Astrocyte of the spinal cord (primary cell): ENCODE measurements at places on chromosomes 12 and 14.

DNA sequence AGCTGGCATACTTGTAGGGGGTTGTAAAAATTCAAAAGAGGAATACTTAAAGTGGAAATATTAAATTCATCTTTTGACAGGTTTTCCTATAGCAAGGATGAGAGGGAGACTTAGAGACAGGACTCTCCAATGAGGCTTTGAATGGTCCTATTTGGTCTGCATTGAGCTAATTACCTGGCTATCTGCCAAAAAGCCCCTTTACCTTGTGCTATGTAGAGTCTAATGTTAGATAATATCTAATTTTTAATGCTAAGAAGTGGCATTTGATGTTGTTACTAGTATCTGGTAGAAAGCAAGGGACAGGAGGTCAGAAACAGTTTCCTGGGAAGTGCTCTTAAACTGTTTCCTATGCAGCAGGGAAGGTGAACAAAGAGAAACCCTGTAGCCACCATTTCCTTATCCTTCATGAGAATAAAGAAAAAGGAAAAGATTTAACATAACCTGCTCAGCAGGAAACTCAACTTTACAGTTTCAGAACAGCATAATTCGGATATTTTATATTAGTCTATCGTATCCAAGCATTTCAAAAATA is 550.0 kb downstream of the SOX5 start:
- DNase-seq, result no peak

DNA sequence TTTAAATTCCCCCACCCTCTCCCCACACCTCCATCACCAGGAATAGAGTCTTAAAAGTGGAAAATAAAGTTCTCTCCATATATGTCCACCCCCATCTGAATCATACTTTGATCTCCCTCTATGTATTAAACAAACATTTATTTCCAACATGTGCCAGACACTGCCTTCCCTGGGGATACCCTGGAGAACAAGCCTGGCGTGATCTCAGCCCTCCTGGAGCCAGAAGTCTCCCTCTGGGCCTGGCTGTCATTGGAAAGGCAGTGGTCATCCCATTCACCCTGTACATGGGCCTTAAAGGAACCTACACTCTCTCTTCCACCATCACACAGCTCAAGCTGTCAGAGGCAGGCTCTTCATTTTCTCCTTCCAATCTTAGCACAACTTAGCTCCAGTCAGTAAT is 143.6 kb downstream of the EMP1 start:
- DNase-seq, result no peak

GRCh38 chr12:25020621-25021243 is 71.8 kb upstream of the BCAT1 start:
- DNase-seq, result no peak

DNA sequence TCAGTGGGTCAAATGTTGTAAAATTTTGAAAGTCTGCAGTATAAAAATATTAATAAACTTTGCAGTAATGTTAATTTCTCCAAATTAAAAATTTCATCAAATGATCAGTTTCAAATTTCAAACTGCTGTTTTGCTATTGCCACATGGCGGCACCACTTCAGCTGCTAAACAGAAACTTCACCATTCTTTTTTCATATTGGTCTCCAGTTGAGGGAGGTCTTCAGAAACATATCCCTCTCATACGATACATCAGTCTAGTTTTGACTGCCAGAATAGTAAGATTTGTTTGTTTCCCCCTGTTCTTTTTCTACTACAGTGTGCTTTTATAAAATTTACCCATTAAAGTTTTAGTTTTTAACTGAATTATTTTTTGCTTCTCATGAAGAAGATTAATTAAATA is 4.2 kb upstream of the TRHDE start:
- peak; percentile 50 for DNase-seq

DNA sequence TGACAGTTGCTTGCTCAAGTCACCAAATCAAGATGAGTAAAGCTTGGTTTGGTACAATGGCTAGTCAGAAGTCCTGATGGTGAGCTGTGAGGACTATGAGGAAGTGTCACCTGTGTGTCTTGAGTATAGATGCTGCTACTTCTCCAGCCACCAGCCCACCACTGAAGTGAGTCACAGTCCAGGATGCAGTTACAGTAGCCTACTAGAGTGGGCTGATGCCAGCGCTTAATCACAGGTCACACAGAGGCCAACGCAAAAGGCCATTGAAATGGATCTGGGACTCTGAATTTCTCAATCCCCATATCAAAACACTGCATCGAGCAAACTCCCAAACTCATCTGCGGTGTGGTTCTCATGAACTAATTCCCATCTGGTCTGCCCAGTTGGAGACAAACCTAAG is 223.1 kb downstream of the ANO6 start:
- DNase-seq, result peak; percentile 22

DNA sequence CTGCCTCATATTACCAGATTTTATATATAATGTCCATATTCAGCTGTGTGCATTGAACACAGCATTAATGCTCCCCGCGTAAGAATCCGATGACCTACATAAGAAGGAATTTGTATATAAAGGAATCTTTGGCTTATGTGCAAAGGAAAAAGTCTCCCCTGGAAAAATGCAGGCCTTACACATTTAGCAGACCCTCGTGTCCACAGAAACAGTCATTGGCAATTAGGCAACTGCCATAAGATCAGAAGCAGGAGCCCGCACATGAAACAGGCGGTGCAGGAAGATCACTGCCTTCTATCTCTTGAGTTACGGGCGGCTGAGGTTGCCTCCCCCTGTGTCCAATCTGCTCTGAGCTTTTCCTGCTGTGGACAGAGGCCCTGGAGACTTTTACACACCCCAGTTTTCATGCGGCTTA is 63.2 kb upstream of the RFX4 start:
- DNase-seq, result no peak

DNA sequence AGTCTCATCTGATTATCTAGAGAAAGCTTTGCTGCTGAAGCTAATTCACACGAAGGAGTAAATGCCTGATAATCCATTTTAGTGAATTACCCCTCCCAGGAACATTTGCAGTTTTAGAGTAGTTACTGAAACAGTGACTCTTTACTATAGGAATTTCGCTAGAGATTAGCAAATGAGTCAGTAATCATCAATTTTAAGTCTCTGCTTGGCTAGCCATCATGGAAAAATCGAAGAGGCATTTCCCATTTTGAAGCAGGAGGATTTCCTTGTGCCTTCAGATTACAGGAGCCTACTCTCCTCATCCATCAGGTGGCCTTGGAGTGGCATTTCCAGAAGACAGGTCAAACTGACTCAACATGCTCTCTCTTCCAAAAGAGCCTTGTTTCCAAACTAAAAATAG is 154.5 kb downstream of the EGLN3 start:
- DNase-seq, result peak; percentile 71

GRCh38 chr12:68648179-68648578 is 37.5 kb downstream of the RAP1B start:
- DNase-seq, result no peak

DNA sequence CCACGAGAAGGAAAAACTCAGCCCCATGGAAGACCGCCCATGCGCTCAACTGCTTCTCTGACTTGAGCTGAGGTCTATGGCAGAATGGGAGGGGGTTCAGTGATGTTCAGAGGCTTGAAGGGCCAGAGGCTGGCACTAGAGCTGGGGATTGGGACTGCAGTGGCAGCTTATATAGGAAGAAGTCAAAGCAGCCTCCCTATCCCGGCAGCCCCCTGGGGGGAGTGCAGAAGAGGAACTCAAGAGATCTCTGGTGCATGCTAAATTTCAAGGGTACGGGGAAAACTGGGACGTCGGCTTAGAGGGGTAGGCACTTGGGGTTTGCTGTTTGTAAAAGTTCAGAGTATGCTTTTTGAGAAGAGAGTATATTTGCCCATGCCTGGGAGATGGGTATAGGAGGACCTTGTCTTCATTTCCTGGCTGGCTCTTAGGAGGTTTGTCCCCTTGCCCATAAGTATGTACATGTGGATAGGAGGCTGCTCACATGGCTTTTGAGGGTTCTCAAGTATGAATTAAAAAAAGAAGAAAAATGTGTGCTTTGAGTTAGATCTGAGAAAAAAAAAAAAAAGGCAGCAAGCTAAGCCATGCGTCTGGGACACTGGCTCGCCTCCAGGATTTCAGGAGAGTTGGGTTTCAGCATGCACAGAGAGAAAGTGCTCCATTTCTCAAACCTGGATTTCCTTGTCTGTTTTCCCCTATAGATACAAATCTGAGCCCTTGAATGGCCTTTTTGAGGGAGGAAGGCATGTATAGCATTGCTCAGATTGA is 3.2 kb upstream of the MEG3 start:
- no peak for DNase-seq

DNA sequence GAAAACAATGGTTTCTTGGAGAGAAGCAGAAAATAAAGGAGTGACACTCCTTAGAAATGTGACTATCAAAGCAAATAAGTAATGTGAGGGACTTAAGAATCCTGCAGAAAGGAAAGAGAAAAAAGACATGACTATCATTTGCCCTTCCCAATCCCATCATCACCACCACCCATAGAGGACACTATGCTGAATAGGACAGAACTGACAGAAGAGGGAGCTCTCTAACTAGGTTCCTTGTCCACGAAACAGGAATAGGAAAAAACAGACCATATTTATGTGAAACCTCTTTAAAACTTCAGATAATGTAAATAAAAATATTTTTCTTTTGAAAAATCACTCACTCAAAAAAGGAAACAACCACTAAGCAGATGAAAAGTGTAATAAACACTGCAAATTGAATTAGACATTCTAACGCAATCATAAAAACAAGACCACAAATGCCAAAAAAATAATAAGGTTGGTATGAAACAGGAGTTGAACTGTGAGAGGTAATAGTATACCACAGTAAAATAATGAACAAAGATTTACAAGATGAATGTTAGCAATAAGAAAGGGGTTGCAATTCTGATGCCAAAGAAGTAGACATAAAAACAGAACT is 24.1 kb downstream of the KLRD1 start:
- peak; percentile 66 for DNase-seq

DNA sequence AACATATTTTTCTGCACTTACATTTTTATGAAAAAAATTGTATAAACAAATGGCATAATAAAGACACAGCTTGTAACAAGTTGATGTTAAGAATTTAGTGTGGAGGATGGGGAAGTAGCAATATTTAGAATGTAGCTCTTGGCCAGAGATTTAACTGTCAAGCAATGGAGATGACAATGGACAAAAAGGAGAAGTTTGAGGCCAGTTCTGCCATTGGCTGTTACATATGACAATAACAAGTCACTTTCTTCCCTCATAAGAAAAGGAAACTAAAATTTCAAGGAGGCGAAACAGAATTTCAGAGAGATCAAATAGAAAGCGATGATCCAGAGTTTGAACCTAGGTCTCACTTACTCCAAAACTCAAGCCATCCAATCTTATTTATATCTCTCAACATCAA is 122.8 kb upstream of the CCDC175 start:
- no peak for DNase-seq

DNA sequence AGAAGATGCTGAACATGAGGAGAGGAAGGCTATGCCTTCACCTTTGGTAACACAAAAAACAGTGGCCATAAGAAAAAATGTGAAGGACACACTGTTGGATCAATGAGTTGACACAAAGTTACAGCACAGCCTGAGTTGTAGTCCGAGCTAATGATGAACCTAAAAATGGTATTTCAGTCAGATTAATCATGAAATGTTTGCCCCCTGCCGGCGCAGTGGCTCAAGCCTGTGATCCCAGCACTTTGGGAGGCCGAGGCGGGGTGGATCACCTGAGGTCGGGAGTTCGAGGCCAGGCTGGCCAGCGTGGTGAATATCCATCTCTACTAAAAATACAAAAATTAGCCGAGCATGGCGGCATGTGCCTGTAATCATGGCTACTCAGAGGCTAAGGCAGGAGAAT is 1.3 kb upstream of the CAPRIN2 start:
- no peak for DNase-seq

GRCh38 chr12:114834621-114835020 is 150.6 kb upstream of the TBX3 start:
- DNase-seq, result peak; percentile 49

DNA sequence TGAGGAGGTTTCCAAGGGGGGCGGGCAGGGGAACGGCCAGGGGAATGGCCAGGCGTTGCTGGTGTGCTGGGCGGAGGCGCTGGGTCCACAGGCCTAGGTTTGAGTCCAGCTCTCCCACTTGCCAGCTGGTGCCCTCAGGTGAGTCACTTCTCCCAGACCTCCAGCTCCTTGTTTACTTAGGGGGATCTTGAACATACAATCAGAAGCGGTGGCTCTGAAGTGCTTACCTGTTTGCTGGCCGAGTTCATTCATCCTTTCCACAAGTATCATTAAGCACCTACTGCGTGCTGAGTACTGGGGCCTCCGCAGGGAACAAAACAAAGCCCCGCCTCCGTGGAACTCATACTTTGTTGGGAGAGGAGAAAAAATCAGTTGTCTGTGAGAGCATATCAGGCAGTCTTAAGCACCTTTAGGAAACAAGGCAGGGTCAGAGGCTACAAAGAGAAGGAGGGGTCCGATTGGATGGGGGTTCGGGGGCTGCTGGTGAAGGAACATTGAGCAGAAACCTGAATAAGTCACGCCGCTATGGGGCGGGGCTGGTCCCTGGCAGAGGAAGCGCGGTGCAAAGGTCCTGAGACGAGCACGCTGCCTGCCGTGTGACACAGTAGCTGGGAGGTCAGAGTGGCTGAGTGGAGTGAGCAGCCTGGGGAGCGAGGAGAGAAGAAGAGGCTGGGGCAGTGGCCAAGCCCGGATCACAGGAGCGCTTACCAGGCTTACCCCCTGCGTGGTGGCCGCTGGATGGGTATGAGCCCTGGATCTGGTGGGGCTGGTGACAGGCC is 15.1 kb downstream of the MVK start:
- no peak for DNase-seq

GRCh38 chr12:19654650-19655376 is 215.5 kb downstream of the AEBP2 start:
- DNase-seq, result peak; percentile 5

DNA sequence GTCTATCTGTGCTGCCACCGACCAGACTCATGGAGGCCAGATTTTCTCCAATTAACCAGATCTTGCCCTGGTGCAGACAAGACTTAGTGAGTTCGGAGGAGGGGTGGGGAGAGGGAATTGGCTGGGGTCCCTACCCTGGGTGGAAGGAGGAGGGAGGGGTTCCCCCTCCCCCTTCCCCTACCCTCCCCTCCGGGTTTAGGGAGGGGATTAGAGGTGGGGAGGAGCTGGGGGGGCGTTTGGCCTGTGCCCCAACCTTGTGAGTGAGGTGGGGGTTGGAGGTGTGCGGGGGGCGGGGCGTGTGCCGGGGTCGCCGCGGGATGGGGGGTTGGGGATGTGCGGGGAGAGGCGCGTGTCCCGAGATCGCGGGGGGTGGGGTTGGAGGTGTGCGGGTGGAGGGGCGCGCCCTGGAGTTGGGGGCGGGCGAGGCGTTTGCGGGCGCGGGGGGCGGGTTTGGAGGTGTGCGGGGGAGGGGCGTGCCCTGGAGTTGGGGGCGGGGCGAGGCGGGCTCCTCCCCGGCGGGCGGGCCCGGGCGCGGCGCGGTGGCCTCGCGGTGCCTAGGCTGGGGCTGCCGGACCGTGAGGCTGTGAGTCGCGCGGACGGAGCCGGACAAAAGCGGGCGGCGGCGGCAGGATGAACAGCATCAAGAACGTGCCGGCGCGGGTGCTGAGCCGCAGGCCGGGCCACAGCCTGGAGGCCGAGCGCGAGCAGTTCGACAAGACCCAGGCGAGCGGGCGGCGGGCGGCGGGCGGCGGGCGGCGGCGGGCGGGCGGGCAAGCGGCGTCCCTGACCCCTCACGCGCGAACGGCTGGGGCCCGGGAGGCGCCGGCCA is at the start of gene HIP1R:
HIP1R (plus strand) TSS at position 537 of the 829 bp plus-strand sequence; CDS start at position 631, 94 bp downstream.
- DNase-seq, result peak; percentile 48

- no peak for DNase-seq
Observed at GRCh38 chr14:64915797-64916196, 1.5 kb downstream of the CHURC1 start.
